M059J (cell line): ENCODE measurements at places on chromosomes 12 and 14. TPM values are rescaled to one million over a fixed set of nuclear protein-coding genes. Genes with fewer than 3 reads are reported as not detected.

Gene C12orf56
- not detected in 2 replicates for total RNA-seq

Gene DHRS1
- 15.4 and 20.9 TPM in 2 replicates for total RNA-seq

Gene EDDM3A
- total RNA-seq = not detected in 2 replicates

Gene RDH16
- total RNA-seq = not detected in 2 replicates

Gene DPY19L2
- 3.7 and 11.3 TPM in 2 replicates for total RNA-seq

Gene C3AR1
- total RNA-seq = 0.47 and 1.3 TPM in 2 replicates
